CD4-positive, alpha-beta T cell (primary cell): ENCODE measurements at places on chromosomes 5 and 9.

- no peak for DNase-seq
Observed at GRCh38 chr5:56123531-56124243, 109.4 kb downstream of the ANKRD55 start.

- DNase-seq, result no peak
Observed at GRCh38 chr5:74310997-74311930, 329.3 kb downstream of the ENC1 start.

- no peak for DNase-seq
Observed at GRCh38 chr9:127122176-127123063, at the start of gene ANGPTL2. Gene ANGPTL2, minus strand, starts transcription at chr9:127122635. Its CDS starts 13,904 bp downstream, at chr9:127108731.

- no peak for DNase-seq
Observed at GRCh38 chr5:81948349-81948748, 23.5 kb upstream of the ATG10 start.

- DNase-seq, result no peak
Observed at GRCh38 chr9:130336885-130337284, 71.3 kb downstream of the HMCN2 start.

DNA sequence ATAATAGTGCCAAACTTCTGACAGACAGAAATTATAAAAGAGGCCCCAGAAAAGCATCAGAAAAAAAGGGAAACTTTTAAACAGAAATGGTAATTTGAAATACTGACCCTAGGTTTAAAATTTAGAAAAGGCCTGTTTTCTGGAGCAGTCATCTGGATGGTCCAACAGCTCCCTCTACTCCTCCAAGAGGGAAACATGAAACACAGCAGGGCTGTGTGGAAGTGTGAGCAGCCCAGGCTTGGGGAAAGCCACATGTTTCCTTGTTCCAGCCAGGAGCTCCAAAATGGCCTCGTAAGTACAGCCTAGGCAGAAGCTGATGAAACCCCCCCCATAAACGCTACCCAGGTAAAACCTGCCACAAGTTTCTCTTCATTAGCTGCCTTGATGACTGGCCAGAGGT lies 499.3 kb upstream of the ADAMTS16 start:
- no peak for DNase-seq

- no peak for DNase-seq
Observed at GRCh38 chr5:56464935-56465768, 232.0 kb upstream of the ANKRD55 start.

DNA sequence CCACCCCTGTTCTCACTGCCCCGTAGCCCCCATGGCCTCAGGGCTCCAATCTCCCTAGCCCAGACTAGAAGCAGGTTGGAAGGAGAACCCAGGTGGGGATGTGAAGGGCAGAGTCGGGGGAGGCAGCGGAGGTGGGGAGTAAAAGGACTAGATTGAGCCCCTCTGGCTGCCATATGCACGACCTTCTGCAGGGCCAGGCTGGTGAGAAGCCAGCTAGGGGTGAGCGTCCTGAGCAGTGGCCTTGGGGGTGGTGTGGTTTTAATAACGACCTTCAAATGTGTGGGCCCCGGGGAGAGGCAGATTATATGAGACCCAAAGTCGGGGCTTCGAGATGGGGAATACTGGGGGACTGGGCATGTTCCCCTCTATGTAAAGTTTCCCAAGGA lies 139.5 kb downstream of the C9orf50 start:
- DNase-seq, result no peak

- no peak for DNase-seq
Observed at GRCh38 chr9:135126451-135127187, 39.2 kb downstream of the OLFM1 start.

GRCh38 chr5:8462565-8462964 lies 593.6 kb downstream of the MTRR start:
- DNase-seq, result no peak

GRCh38 chr5:34563931-34564709 lies 92.0 kb upstream of the RAI14 start:
- no peak for DNase-seq

DNA sequence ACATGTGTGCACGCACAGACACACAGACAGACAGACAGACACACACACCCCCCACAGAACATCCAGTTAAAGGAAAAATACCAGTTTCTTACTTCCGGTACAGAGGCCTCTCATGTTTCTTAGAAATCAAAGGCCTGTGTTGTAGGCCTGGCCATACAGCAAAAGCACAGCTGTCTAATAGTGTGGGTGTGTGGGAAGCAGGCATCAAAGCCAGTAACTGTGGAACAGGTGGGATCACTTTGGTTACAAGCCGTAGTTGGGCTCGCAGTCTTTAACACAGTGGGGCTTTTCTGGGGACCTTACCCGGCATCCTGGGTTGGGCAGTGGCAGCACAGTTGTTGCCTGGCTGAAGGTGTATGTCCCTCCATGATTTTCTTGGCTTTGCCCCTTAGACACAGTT lies 55.2 kb downstream of the FBXL7 start:
- no peak for DNase-seq

DNA sequence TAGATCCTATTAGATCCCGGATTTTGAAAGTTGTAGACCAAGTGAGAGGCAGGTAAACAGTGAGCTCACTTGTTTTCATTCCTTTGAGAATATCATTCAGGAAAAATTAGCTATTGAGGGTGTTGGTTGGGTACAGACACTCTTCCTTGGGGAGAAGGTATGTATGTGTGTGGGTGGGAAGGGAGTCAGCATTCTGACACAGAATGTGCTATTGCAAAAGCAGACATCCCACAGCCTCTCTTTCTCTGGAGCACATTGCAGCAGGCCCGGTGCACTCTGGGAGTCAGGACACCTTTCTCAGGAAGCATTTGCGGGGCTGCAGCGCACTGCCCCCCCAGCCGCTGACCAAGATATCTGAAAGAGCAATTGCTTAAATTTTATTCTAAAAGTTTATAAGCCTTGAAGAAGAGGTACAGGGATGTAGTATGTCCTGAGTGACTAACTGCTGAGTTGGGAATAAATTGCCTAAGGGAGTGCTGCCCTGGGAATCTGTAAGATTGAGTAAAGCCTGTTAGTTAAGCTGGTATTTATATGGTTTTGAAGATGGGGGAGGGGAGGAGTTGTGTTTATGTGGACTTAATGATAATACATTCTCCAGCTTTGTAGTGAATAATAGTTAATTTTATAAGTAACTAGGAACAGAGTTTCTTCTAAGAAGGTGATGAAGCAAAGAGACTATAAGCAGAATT lies 5.2 kb downstream of the TNFAIP8 start:
- no peak for DNase-seq

GRCh38 chr5:77641963-77642737 lies 3.6 kb upstream of the OTP start:
- no peak for DNase-seq

DNA sequence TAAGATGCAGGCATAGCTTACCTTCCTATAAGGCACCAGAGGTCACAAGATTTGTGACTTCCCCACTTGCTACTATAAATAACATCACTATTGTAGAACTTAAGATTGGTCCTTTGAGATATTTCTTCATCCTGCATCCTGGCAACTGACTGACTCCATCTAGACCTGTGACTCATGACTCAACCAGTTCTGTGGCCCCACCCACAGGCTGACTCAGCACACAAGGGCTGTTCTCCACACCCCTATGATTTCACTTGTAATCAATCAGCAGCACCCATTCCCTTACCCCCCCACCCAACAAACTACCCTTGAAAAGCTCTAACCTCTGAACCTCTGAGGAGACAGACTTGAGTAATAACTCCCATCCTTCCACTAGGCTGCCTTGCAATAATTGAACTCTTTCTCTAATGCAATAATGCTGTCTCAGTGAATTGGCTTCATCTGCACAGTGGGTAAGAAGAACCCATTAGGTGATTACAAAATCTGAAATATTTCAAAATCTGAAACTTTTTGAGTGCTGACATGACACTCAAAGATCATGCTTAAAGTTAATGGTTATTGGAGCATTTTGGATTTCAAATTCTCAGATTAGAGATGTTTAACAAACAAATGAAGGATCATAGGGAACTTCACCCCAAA lies 296.7 kb downstream of the ARL15 start:
- peak; percentile 4 for DNase-seq

GRCh38 chr5:137442660-137443059 lies 56.5 kb downstream of the SPOCK1 start:
- no peak for DNase-seq

DNA sequence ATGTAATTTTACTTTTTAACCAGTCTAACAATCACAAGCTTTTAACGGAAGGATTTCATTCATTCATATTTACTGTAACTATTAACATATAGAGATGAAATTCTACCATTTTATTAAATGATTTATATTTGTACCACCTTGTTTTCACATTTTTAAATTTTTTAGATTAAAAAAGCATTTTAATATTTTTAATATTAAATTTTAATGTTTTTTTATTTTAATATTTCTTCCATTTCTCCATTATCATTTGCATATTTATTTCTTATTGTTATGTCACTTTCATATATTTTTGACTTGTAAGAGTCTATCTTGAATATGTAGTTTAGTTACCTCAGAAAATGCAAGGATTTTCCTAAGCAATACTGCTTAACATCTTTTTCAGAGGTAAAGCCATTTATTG lies 1034.0 kb upstream of the PTPRD start:
- DNase-seq, result no peak

GRCh38 chr5:172875505-172876279 lies 41.6 kb downstream of the ERGIC1 start:
- no peak for DNase-seq

DNA sequence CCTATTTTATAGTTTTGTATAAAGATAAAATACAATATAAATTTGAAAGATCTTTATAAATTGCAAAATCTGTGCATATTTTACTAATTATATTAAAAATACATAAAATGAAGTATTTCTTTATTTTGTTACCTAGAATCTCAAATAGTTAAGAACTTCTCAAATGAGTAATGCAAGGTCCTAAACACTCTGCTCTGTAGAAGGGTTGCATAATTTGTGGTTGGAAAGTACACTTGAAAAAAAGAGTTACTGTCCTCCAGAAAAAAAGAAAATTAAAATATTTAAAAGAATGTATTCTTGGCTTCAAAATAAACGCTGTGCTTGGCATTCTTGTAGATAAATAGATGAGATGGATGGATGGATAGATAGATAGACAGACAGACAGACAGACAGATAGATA lies 428.8 kb upstream of the CDH6 start:
- no peak for DNase-seq

DNA sequence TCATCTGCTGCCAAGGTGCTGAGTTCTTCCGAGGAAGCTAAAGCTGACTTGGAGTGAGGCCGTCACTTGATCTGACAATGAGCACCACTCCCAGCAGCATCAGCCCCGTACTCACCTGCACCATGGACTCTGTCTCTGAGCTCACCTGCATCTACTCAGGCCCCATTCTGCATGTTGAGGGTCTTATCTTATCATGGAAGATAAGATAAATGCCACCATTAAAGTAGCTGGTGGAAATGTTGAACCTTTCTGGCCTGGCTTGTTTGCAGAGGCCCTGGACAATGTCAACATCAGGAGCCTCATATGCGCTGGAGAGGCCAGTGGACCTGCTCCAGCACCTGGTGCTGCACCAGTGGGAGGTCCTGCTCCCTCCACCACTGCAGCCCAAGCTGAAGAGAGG lies 35.0 kb upstream of the HMGCS1 start:
- DNase-seq, result no peak

- DNase-seq, result no peak
Observed at GRCh38 chr9:134500931-134501760, 140.5 kb upstream of the COL5A1 start.

GRCh38 chr5:128193665-128194390 lies 110.3 kb downstream of the SLC12A2 start:
- DNase-seq, result no peak

DNA sequence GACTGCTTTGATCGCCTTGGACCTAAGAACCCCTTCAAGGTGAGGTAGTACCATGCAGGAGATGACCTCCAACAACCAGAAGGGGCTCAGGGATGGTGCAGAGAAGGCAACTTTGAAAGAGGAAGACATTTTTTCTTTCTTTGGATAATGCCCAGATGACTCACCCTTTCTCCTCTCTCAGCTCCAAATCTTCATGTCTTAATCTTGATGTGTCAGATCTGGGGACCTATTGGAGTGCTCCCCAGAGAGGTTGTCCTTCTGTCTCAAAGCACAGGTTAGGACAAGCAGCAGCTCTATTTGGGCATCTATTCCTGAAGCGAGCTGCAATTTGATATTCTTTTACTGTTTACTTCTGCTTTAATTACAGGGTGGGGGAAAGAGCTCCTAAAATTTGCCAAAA lies 229.9 kb upstream of the MAP3K1 start:
- no peak for DNase-seq

DNA sequence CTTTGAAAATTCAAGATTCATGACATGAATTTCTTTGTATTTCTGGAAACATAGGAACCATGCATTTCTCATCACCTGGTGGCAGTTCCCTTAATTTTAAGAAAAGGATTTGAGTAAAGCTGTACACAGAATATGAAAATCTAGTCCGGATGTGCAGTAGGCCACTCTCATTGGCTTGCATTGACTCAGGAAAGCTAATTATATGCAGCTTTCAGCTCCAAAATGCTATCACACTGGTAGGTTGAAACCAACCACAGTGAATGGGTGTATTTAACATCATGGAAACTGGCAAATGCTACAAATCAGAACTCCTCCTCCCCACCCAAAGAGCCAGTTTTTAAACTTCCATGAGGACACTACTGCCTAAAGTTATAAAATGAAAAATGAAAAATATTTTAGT lies 161.6 kb upstream of the FBXL17 start:
- no peak for DNase-seq

DNA sequence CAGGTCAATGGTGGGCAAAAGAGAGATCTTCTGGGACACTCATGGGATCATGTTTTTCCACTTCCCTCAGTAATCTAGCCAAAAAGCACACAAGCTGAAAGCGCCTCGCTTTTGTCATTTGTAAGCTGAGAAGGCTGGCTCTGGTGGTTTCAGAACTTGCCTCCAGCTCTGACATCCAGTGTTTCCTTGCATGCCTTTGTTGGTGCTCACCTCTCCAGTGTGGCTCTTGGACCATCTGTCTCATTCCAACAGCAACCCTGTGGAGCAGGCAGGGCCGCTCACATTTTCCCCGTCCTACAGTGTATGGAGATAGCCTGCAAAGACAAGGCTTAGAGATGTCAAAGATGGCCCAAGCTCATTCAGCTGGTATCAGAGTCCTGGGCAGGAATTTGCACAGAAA lies 160.8 kb upstream of the KLF4 start:
- no peak for DNase-seq

DNA sequence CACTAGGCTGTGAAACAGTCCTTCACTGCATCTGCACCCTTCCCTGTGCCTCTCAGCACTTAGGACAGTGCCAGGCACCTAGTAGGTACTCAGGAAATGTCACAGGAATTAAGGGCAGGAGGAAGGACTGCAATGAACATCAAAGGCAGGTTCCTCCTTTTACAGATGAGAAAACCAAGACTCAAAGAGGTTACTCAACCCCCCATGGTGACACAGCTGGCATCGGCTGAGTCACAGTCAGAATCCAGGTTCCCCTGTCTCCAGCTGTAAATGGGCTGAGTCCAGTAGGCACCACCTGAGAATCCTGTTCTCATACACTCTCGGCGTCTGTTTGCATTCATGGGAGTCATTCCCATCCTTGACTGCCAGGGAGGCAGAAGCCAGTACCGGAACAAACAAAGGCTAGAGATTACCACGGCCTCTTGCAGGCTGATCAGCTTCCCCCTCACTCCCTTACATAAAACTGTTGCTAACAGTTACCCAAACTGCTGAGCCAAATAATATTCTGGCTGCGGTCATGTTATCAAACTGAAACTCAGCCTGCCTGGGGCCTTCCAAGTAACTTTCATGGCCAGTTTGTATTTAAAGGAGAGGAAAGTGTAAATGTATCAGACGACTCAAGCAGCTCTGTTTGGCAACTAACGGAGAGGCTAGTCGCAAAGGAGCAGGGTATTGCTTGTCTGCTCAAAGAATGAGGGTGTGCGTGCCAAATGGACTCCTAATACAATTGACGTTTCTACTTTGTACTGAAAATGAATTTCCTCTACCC lies 201.7 kb downstream of the PAPPA start:
- DNase-seq, result no peak

GRCh38 chr5:121899346-121899745 lies 47.7 kb downstream of the FTMT start:
- DNase-seq, result no peak
